ENCODE measurements at places on chromosomes 2 and 18. TPM values are rescaled to one million over a fixed set of nuclear protein-coding genes. Genes with fewer than 3 reads are reported as not detected.
A peak's percentile ranks its signal among the peaks of the same experiment; 100 is the strongest.

DNA sequence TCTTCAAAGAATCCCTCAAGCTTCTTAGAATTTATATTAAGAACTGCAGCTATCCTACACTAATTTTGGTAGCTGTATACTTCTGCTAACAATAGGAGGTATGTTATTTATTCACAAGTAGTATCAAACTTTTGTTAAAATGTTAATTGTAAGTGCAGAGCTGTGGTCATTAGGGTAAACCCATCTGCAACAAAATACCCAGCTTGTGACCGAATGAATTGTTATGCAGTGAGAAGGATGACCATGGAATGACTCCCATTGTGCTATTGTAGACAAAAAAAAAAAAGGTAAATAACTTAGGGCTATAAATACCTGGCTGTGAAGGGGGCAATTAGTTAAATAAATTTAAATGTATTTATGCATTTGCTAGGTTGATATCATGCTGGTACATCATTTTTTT, 186.1 kb downstream of the ADCYAP1 start:
- H3K27me3 ChIP-seq: no peaks in the 10 kb centered on the region
- H3K4me3 ChIP-seq: no peak overlapping the region

ACADL gene
- not detected for total RNA-seq

UGT1A3 gene
- total RNA-seq: not detected

DNA sequence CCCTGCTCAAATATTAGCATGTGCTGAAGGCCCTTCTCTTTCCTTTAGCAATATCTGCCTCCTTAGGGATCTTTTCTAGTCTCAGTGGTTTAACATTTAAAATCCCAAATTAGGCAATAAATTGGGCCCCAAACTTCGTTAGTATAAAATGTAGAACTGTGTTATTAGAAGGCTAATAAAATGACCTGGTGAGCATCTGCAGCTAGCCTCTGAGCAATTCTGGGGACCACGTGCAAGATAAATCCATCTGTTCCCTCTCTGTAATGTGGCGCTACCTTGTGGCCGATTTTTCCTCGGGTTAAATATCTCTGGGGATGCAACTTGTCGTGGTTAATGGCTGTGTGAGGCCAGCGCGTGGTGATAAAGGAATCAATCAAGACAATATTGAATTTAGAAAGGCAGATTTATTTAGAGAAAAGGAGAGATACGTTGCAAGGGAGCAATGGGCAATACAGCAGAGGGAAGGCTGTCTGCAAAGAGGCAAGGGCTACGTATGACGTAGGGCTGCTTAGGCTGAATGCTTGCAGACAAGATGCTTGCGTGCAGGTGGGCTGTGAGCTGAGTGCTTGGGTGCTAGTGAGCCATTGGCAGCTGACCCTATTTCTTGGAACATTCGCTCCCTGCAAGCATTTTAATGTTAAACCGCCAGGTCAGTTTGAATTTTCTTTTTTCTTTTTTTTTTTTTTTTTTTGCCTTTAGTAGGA, 18.5 kb upstream of the IL36G start:
- DNase-seq: no peak
- H3K27ac ChIP-seq: no peak overlapping the region
- peaks cover 15% of the 10 kb centered on the region for H3K27me3 ChIP-seq
- H3K36me3 ChIP-seq: no peaks in the 10 kb centered on the region
- no peaks in the 10 kb centered on the region for H3K4me1 ChIP-seq
- H3K4me3 ChIP-seq: no peak overlapping the region

ZNF24 gene
- 46.8 TPM for total RNA-seq

DNA sequence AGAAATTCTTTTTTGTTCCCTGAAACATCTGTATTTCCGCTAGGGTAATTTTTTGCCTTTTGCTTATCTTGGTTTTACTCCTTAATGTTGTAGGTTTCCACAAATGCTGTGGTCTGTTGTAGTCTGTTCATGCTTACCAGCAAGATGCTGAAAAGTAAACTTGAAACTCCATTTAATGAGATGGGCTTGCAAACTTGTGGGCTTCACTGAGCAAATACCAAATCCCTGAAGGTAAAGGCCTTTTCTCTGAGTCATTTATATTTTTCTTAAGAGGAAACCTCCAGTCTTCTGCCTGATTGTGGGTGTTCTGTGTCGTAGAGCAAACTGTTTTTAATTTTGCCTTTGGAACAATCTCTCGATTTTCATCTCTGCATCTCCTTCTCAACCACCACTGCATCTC, 9.3 kb downstream of the SP140 start:
- H3K27me3 ChIP-seq: peaks cover 4% of the 10 kb centered on the region
- H3K36me3 ChIP-seq: no peaks in the 10 kb centered on the region
- H3K4me3 ChIP-seq: no peak overlapping the region
- H3K4me1 ChIP-seq: no peaks in the 10 kb centered on the region
- no peak for DNase-seq
- no peak overlapping the region for H3K27ac ChIP-seq

DNA sequence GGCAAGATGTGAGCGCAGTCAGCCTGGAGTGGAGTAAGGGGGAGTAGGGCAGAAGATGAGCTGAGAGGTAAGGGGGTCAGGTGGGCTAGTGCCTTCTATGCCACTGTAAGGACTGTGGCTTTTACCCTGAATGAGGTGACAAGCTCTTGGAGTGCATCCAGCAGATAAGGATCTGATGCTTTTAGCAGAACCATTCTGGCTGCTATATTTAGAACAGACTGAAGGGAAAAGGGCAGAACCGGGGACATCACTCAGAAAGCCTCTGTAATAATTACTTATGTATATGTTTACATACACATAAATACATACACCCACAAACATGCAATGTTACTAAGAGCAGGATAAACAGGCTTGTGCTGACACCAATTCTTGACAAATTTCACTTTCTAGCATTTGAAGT, 124.8 kb downstream of the DTNB start:
- no peak for DNase-seq
- no peaks in the 10 kb centered on the region for H3K27me3 ChIP-seq
- no peaks in the 10 kb centered on the region for H3K4me1 ChIP-seq
- no peak overlapping the region for H3K27ac ChIP-seq
- H3K36me3 ChIP-seq: no peaks in the 10 kb centered on the region

ICOS gene
- 0.18 TPM for total RNA-seq

NEURL3 gene
- 1.2 TPM for total RNA-seq

- H3K27me3 ChIP-seq: no peaks in the 10 kb centered on the region
- no peaks in the 10 kb centered on the region for H3K36me3 ChIP-seq
- H3K4me3 ChIP-seq: peak within 1 kb of the TSS; percentile 73
- peaks cover 11% of the 10 kb centered on the region for H3K4me1 ChIP-seq
- H3K27ac ChIP-seq: peak within 1 kb of the TSS; percentile 65
- DNase-seq: no peak
Observed at GRCh38 chr18:57803103-57803969, at the start of gene ATP8B1. TSS of gene ATP8B1 (minus strand) at chr18:57803315. CDS start at chr18:57731807, 71,508 bp downstream.

CFAP221 gene
- not detected for total RNA-seq

GRCh38 chr2:104945121-104945520, 91.2 kb downstream of the POU3F3 start:
- H3K27me3 ChIP-seq: peaks cover 8% of the 10 kb centered on the region
- no peaks in the 10 kb centered on the region for H3K36me3 ChIP-seq
- no peak overlapping the region for H3K27ac ChIP-seq
- no peak overlapping the region for H3K4me3 ChIP-seq

DNA sequence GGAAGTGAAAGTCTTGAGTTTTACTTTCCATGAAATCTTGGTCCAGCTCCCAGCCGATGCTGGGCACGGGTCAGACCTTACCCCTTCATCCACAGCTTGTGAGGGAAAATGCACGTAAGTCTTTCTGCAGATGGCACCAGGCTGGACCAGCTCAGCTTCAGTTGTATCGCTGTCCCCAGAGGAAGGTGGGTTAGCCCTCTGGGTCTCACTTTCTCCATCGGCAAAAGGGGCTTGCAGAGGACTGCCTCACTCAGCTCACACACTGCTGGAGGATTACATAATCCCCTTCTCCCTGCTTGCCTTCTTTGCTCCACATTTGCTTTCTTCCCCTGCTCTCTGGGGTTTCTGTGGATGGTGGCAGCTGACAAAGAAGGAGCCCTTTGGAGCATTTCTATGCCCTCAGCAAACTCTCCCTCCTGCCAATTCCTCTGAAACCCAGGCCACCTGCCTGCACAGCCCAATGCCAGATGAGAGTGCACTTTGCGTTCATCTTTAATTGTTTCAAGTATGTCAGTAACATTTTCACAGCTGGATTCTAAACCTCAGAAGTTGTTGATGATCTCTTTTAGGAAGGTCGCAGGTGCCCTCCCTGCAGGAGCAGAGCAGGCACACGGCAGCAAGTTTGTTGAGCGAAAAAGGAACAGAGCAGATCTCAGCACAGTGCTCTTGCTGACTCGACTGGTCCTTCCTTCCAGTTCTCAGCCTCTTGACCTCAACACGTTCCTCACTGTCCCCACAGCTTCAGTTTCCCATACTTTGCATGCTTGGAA, 155.6 kb upstream of the GLI2 start:
- H3K4me3 ChIP-seq: no peak overlapping the region
- H3K27me3 ChIP-seq: 0 out of 2 replicates have a peak, but pooled peaks cover 4% of the 10 kb centered on the region
- no peaks in the 10 kb centered on the region for H3K36me3 ChIP-seq
- H3K27ac ChIP-seq: no peak overlapping the region
- no peak for DNase-seq

CYRIA gene
- total RNA-seq: 0.13 TPM

- no peak overlapping the region for H3K27ac ChIP-seq
- no peaks in the 10 kb centered on the region for H3K36me3 ChIP-seq
- no peak overlapping the region for H3K4me3 ChIP-seq
- H3K27me3 ChIP-seq: peaks cover 16% of the 10 kb centered on the region
Observed at GRCh38 chr2:104902317-104902716, 48.4 kb downstream of the POU3F3 start.

DIPK1C gene
- total RNA-seq: 0.26 TPM

DNA sequence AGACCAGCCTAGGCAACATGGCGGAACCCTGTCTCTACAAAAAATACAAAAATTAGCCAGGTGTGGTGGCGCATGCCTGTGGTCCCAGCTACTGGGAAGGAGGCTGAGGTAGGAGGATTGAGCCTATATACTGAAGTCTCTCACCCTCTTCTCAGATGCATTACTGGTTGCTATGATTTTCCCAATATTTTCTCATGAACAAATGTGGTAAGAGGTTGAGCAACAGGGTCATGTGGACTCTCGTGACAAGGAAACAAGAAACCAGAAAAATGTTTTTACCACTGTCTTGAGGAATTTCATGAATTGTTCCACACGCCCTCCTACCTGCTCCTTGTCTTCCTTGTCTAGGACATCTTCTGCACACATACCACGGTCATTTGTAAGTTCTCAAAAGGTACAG, 12.4 kb downstream of the LMAN2L start:
- no peak for DNase-seq
- H3K36me3 ChIP-seq: peaks cover 5% of the 10 kb centered on the region
- H3K27ac ChIP-seq: no peak overlapping the region
- H3K4me1 ChIP-seq: no peaks in the 10 kb centered on the region

DNA sequence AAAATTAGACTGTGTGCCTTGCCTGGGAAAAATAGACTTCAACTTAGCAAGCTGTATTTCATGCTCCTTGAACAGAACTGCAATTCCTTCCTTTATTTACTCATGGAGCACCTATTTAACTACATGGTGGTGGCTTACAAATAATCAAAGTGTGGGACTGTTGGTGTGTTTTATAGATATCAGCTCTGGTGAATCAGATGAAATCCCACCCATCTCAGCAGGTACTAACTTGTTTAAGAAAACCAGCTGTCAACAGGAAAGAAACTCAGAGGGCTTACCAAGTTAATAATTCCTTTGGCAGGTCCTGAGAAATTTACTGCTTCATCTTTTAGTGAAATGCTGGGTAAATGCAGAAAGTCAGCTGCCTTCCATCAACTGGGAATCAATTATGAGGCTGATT, 830.6 kb downstream of the SLC4A3 start:
- no peaks in the 10 kb centered on the region for H3K27me3 ChIP-seq
- H3K27ac ChIP-seq: no peak overlapping the region
- H3K4me1 ChIP-seq: no peaks in the 10 kb centered on the region
- no peaks in the 10 kb centered on the region for H3K36me3 ChIP-seq
- DNase-seq: no peak

GRCh38 chr2:204533629-204534370, 11.5 kb upstream of the PARD3B start:
- peak; percentile 54 for DNase-seq
- no peaks in the 10 kb centered on the region for H3K36me3 ChIP-seq
- no peak overlapping the region for H3K4me3 ChIP-seq
- H3K4me1 ChIP-seq: no peaks in the 10 kb centered on the region
- H3K27ac ChIP-seq: no peak overlapping the region

- no peaks in the 10 kb centered on the region for H3K36me3 ChIP-seq
- DNase-seq: no peak
- H3K27me3 ChIP-seq: no peaks in the 10 kb centered on the region
Observed at GRCh38 chr2:165827016-165827920, 33.2 kb upstream of the GALNT3 start.

- H3K4me1 ChIP-seq: peaks cover 92% of the 10 kb centered on the region
- no peaks in the 10 kb centered on the region for H3K27me3 ChIP-seq
- H3K4me3 ChIP-seq: peak overlapping the region; percentile 90
- H3K27ac ChIP-seq: peak overlapping the region; percentile 100
- H3K36me3 ChIP-seq: peaks cover 17% of the 10 kb centered on the region
Observed at GRCh38 chr2:105391763-105392662, 6.8 kb downstream of the FHL2 start.

DNA sequence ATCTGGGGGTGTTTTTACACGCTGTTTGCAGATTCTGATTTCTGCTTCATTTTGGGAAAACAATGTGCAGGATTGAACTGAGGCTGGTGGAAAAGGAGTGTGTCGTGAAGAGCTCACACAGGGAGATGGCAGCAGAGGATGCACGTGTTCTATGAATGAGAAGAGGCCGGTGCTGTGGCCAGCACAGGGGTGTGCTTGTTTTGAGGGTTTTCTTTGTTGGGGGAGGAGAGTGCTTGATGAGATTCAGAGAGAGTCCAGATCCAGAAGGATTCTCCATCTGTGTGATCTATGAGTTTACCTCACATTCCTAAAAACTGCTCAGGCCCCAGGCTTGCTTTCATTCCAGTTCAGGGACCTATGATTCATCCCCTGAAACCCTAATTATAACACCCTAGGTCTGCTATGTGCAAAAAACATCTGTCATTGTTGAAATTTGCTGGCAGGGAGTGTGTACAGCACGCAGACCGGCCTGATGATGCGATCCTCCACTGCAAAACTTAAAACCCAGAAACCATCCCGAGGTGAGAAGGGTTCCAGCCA, 12.1 kb downstream of the TGFA start:
- no peak overlapping the region for H3K27ac ChIP-seq
- no peak overlapping the region for H3K4me3 ChIP-seq
- no peaks in the 10 kb centered on the region for H3K4me1 ChIP-seq
- no peaks in the 10 kb centered on the region for H3K27me3 ChIP-seq

KYNU gene
- not detected for total RNA-seq

- no peaks in the 10 kb centered on the region for H3K4me1 ChIP-seq
- H3K27ac ChIP-seq: no peak overlapping the region
- DNase-seq: no peak
- H3K4me3 ChIP-seq: peak overlapping the region; percentile 32
Observed at GRCh38 chr2:219308142-219309101, 779 bp downstream of the PTPRN start.

DNA sequence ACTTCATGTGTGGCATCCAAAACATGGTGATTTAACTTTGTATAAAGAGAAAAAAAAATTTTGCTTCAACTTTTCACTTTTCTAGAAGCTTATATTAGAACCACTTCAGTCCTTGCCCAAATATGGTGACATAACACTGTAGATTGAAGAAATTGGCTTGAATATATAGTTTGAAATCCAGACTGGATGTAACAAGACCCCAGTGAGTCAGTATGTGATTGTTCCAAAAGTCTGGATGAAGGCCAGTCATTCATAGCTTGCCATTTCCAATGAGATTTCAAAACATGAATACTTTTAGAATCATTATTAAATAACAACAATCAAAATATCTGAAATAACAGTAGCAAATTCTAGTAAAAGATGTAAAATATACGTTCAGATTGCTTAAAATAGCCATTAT, 104.8 kb upstream of the FN1 start:
- H3K4me1 ChIP-seq: no peaks in the 10 kb centered on the region
- no peak overlapping the region for H3K27ac ChIP-seq
- no peak overlapping the region for H3K4me3 ChIP-seq
- DNase-seq: no peak
